ENCODE measurements at places on chromosomes 11 and 22.

DNA sequence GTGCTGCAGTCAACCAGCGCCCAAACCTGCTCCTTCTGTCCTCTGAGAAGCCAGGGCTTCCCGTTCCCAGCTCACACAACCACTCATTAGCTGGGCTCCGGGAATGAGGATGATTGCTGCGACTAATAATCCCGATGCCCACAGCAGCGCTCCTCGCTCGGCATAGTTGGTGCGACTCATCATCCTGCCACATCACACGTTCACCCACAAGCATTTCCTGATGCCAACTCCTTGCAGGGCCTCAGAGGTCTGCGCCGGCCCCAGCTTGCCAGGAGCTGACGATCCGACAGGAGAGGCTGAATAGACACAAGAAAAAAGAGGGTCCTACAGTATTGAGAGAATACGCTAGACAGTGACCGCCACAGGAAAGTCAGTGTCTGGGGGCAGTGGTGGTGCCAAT lies 10.6 kb upstream of the CSNK1E start:
- no peak for DNase-seq

DNA sequence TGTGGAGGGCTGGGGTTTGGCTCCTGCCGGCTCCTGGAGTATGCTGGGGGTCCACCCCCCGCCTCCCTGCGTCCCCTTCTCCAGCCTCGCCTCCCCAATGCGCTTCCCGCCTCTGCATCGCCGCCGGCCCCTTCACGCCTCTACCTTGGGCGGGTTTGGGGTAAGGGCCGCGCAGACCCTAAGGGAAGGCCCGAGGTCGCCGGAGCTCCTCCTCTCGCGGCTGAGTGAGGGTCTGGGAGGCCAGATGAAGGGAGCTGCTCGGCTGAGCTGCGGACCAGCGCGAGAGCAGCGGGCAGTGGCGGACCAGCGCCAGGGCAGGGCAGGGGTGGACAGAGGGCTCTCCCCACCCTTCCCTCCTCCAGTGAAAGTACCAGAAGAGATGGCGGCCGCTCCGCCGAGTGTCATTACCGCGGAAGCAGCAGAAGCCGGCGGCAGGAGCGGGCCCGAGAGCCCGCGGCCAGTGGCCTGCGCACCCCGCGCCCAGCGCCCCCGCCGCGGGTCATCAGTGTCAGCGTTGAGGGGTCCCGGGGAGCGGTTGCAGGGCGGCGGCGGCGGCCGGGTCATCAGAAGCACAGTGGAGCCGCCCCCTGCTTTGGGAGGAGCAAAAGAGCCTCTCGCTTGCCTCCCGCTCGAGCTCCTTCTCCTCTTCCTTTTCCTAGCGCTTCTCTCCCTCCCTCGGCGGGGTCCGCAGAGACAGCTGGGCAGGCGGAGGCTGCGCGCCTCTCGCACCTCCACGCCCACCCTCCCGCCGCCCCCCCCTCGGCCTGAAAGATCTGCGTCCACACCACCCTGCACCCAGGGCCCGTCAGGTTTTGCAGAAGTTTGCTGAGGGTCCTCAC lies 255.6 kb upstream of the CADM1 start:
- no peak for DNase-seq

DNA sequence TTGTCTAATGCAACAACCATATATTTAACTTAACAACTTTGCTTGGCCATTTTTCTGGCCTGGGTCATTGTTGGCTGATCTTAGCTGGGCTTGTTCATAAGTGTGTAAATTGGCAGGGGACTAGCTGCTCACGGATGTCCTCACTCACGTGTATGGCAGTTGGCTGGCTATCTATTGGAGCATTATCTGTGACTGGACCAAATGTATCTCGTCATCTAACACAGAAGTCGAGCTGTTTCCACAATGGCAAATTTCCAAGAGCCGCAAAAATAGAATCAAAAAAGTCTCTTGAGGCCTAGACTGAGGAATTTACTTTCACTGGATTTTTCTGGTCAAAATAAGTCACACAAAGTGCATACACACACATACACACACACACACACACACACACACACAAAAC lies 893.3 kb downstream of the FAM181B start:
- no peak for DNase-seq

- DNase-seq: no peak
Measured at GRCh38 chr11:118511601-118512000, 15.7 kb upstream of the TTC36 start.

DNA sequence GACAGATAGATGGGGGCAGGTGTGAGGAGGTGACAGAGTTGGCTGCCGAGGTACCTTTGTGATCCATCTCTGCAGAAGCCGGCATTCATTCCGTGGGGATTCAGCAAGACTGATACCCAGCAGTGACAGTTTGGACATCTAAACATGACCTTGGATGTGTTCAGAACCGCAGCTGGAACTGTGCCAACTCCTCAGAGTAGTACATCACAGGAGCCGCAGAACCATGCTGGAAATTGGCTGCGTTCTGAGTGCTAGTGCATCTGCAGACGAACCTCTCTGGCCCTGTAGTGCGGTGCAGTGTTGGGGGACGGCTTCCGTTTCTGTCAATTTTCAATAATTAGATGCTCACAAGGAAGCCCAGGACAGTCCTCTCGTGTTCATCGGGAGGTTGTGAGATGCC lies 772.1 kb downstream of the NTM start:
- no peak for DNase-seq

DNA sequence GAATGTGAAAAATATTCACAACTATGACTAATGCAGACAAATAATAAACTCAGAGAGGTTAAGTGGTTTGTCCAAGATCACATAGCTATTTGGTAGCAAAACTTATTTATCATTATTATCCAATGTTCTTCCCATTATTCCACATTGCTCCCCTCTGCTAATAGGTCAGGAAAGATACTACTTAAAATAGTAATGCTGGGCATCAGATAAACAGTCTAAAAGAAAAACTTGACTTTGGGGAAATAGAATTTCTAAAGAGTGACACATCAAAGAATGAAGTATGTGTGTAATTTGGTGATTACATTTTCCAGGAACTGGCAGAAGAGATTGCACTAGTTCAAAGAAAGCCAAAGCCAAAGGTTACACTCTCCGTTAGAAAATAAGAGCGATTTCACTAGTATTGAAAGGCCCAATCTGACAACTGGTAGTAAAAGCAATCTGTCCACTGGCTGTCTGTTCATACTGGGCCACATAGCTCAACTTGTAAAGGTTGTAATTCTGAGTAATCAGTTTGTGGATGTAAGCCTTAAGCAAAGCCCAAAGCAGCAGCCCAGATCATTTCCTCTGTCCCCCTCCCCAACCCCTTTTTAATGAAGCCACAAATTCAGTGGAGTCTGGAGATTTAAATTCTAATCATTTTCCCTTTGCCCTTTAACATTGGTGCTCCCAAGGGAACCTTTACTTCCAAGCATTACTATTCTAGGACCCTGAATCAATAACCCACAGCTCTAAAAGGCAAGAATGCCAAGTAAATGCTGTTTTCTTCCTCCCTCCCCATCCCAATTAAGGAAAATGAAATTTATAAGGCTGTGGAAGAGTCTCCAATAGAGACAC lies 283.5 kb downstream of the TTC28 start:
- DNase-seq: no peak

GRCh38 chr22:39727541-39727940 lies 157.0 kb downstream of the CACNA1I start:
- no peak for DNase-seq

GRCh38 chr11:8065031-8065430 lies 16.0 kb upstream of the TUB start:
- no peak for DNase-seq

GRCh38 chr11:72069787-72070251 lies 10.5 kb downstream of the NUMA1 start:
- no peak for DNase-seq

GRCh38 chr22:27641049-27641795 lies 160.3 kb downstream of the MN1 start:
- no peak for DNase-seq

DNA sequence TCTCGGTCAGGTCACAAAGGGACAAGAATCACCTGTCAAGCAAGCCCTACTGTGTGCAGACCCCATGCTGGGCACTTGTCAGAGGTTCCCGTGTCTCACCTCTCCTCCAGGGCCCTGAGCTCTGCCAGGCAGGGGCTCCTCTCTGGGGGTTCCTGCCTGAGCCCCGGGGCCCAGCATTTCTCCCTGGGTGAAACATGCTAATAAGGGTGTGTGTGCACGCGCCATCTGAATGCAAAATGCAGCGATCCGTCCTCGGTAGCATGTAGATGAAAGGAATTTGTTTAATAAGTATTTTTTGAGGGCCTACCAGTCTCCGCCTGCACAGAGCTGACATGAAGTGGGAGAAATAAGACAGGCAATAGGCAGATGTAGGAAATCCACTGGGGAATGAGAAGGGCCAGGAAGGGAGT lies 5.8 kb downstream of the ELFN2 start:
- no peak for DNase-seq

DNA sequence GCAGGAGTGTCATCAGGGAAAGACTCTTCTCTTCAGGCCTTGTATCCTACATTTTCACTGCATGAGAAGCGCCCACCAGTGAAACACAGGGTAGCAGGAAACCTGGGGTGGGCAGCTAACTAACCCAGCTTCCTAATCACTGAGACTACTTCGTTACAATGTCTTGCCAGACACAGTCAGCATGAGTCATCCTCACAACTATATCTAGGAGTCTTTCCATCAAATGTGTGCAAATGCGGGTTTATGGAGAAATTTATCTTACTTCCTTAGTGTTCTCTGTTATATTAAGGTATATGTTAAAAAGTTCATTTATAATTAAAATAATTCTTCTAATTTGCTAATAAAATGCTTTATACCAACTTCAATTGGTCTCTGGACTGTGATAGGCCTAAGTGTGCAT lies 79.9 kb upstream of the RAB1B start:
- no peak for DNase-seq

GRCh38 chr22:29312218-29313125 lies 3.0 kb downstream of the RASL10A start:
- no peak for DNase-seq

GRCh38 chr11:75547617-75548058 lies 14.4 kb upstream of the SERPINH1 start:
- peak; percentile 31 for DNase-seq

DNA sequence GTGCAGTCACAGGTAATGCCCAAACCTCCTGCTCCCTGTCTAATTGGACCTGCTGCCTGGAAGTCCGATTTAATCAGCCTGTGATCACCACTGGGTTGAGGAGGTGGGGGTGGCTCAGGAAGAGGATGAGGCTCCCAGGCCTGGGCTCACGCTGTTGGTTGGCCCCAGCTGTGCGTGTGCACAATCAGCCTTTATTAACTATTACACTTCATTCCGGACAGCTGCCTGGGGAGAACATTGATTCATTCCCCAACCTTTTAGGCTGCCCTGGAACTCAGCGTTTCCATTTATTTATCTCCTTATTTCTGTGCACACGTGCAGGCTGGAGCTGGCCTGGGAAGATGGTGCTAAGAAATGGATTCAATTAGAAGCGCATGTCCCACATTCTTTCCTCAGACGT lies 123.4 kb downstream of the DSCAML1 start:
- peak; percentile 51 for DNase-seq

DNA sequence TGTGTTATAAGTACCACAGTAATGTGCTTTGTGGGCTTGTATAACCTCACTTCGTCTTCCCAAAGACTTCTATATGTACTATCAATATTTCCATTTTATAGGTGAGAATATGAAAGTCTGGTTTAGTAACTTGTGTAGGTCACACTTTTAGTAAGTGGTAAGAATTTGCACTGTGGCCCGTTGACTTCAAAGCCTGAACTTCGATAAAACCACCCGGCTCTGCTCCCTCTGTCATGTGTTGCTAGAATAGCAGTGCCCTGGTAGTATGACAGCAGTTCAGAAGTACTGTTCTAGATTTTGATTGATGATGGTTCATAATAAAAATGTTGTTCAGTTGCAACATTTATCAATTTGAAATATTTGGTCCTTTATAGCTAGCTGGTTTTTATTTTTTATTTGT lies 110.2 kb upstream of the SORL1-AS1 start:
- no peak for DNase-seq

- DNase-seq: peak; percentile 80
Measured at GRCh38 chr22:21933910-21934309, 18.7 kb downstream of the PPM1F start.

DNA sequence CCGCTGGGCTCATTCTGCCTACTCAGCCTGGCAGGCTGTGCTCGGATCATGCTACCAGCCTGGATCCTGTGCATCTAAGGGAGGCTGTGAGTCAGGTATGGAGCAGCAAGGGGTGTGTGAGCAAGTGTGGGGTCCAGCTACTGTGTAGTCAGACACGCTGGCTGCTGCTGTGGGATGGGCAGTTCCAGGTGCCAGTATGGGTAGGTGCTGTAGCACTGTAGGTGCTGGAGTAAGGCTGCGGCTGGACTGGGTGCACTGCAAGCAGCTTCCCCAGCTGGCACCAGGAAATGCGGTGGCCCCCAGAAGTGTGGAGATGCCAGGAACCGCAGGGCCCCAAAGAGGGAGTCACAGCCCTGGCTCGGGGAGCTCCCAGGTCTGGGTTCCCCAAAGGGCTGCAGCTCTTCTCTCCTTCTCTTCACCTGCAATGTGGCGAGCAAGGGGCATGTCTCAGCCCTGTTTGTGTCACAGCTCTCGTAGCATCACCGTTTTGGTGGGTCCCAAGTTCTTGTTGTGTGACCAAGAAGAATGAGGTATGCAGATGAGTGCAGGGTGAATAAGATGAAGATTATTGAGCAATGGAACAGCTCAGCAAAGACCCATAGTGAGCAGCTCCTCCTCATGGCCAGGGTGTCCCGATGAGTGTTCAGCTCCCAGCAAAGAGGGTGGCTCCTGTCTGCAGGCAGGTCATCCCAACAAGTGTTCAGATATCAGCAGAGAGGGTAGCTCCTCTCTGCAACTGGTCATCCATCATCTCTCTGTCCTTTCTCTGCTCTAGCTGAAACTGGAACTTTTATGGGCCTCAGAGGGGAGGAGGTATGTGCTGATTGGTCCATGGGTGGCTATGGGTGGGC lies 462.9 kb downstream of the TBC1D22A start:
- no peak for DNase-seq

- DNase-seq: no peak
Measured at GRCh38 chr22:20532256-20532993, 25.0 kb downstream of the MED15 start.

DNA sequence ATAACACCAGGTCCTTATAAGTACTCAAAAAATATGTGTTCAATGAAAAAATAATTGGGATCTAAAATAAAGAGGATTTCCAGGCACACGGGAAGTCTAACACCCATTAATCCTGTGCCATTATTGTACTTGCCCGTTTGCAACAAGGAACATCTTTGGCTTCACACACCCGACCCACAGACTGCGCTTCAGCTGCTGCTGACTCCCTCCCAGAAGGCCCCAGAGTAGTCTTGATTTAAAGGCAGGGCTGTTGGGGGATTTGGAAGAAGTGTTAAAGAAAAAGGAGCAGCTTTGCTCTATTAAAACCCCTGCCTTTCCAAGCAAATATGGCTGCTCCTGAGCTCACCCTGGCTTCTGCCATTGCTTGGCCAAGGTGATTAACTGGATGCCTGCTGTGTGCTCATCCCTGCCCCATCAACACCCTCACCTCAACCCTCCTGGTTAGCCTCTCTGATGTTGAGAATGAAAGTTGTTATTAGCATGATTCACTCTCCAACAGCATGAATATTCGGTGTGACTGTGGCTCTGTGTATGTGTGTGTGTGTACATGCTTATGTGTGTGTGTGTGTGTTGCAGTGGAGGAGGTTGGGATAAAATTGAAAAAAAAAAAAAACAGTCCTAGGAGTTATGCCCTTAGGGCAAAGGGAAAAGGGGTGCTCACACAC lies 76.1 kb downstream of the KIRREL3 start:
- DNase-seq: no peak

All from substantia nigra (tissue), 51 donors.